Colonic mucosa (tissue), 4 donors: ENCODE measurements at places on chromosomes 7 and 10. TPM values are rescaled to one million over a fixed set of nuclear protein-coding genes. Genes with fewer than 3 reads are reported as not detected.

Gene VAX1
- not detected for total RNA-seq

Gene PLAC9
- 6.0 TPM for total RNA-seq

Gene LIPN
- not detected for total RNA-seq

Gene MSMB
- total RNA-seq: not detected

Gene ALOX5
- total RNA-seq: 6.2 TPM

Gene CASP7
- 139 TPM for total RNA-seq

Gene PTF1A
- not detected for total RNA-seq

Gene CLDN3
- total RNA-seq: 634 TPM

Gene CALCR
- total RNA-seq: not detected

Gene OR2A25
- not detected for total RNA-seq

Gene PKD2L1
- 0.52 TPM for total RNA-seq

DNA sequence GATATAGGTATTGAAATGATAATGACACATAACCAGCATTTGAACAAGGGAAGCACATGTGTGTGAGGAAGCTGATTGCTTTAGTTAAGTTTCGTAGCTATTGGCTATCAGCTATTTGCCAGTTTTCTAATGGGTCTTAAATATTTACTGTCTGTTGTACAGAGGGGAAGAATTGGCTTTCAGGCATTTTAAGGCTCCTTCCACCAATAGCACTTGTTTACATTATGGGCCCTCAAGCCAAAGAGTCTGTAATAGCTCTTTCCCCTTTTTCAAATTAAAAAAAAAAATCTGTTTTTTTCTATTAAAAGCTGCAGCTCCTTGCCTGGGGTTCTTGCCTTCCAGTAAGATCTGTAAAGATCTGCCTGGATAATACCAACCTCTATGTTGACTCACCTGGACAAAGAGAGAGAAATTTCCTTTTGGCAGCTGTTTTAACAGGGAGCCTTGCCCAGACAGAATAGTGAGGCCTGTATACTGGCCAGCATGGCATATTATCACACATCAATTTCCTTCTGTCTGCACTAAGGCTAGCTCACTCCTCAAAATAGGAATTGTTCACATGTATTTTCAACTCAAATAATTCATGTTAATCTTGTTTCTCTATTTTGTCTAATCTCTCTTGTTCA is 104.7 kb upstream of the LRGUK start:
- H3K4me3 ChIP-seq: no peak overlapping the region
- peak; percentile 24 for DNase-seq
- no peak overlapping the region for H3K27ac ChIP-seq
- H3K27me3 ChIP-seq: no peaks in the 10 kb centered on the region
- H3K4me1 ChIP-seq: no peaks in the 10 kb centered on the region

DNA sequence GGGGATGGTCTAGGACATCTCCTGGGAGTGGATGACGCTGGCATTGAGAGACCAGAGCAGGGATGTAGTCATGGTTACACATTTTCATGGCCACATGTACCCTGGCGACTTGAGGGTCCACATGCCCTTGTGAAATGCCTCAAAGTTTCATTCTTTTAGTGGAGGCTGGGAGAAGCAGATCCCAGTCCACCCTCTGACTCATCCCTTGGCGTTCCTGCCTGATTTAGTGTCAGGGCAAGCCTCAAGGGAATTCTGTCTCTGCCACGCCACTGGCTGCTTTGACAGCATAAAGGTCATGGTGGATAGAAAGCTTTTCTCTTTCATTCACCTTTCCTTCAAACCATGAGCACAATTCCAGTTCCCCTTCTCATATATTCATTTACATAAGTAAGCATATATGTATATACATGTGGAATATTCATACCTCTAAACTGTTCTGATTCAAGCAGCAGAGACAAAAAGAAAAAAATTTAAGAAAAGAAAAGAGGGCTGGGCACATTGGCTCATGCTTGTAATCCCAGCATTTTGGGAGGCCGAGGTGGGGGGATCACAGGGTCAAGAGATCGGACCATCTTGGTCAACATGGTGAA is 21.8 kb upstream of the KIF5B start:
- H3K4me3 ChIP-seq: no peak overlapping the region
- no peak overlapping the region for H3K27ac ChIP-seq
- DNase-seq: no peak
- H3K36me3 ChIP-seq: no peaks in the 10 kb centered on the region

GRCh38 chr7:130084037-130084875 is 13.9 kb downstream of the KLHDC10 start:
- DNase-seq: no peak
- no peaks in the 10 kb centered on the region for H3K36me3 ChIP-seq
- H3K4me3 ChIP-seq: no peak overlapping the region
- H3K27ac ChIP-seq: no peak overlapping the region

- H3K36me3 ChIP-seq: no peaks in the 10 kb centered on the region
- peak overlapping the region; percentile 26 for H3K27ac ChIP-seq
- no peaks in the 10 kb centered on the region for H3K27me3 ChIP-seq
- no peak for DNase-seq
Observed at GRCh38 chr10:88158526-88159122, 295.2 kb downstream of the PTEN start.

GRCh38 chr7:17021205-17021604 is 139.4 kb upstream of the AGR3 start:
- H3K4me3 ChIP-seq: no peak overlapping the region
- no peaks in the 10 kb centered on the region for H3K27me3 ChIP-seq
- H3K36me3 ChIP-seq: no peaks in the 10 kb centered on the region
- DNase-seq: no peak
- no peak overlapping the region for H3K27ac ChIP-seq

DNA sequence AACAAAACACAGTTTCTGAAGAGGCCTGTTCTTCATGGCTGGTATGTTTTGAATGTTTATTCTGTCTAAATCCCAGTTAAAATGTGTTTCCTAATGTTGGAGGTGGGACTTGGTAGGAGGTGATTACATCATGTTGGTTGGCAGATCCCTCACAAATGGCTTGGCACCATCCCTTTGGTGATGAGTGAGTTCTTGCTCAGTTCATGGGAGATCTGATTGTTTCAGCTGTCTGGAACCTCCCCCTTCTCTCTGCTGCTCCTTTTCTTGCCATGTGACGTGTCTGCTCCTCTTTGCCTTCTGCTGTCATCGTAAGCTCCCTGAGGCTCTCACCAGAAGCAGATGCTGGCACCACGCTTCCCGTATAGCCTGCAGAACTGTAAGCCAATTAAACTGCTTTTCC is 383.6 kb upstream of the TPK1 start:
- no peaks in the 10 kb centered on the region for H3K27me3 ChIP-seq
- no peak for DNase-seq
- H3K4me1 ChIP-seq: no peaks in the 10 kb centered on the region
- no peaks in the 10 kb centered on the region for H3K36me3 ChIP-seq
- no peak overlapping the region for H3K4me3 ChIP-seq
- H3K27ac ChIP-seq: no peak overlapping the region

DNA sequence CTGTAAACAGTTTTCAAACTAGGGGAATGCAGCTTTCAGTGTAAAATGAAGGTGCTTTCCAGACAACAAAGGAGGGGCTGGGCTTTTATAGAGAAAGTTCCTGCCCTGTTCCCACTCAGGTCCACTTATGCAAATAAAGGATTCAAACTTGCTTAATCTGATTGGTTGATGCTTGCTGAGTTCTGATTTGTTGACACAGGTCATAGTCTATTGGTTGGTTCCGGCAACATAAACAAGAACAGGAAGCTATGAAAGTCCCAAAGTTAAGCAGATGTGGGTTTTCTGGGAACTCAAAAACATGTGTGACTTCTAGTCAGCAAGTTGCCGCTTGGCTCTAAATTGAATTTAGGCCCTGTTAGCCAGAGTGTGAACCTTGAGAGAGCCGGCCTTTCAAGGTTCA is 194.2 kb upstream of the SVIL start:
- no peaks in the 10 kb centered on the region for H3K36me3 ChIP-seq
- peak overlapping the region; percentile 27 for H3K27ac ChIP-seq
- H3K27me3 ChIP-seq: no peaks in the 10 kb centered on the region
- no peak overlapping the region for H3K4me3 ChIP-seq
- H3K4me1 ChIP-seq: no peaks in the 10 kb centered on the region

DNA sequence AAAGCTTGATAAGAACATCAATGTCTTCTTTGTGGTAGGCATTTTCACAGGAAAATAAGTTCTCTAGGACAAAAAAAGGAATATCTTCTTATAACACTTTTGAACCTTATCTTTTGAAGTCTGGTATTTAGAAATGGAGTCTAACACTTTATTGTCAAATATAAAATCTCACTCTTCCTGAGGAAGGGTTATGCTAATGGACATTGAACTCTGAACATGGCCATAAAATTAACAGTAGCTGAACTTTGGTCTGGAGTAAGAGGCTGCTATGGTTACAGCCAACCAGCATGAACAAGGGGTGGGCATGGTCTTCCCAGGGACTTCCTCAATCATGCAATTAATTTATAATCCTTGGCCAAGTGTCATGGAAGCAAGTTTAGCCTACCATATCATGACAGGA is at the start of gene CLRN3:
TSS of gene CLRN3 (minus strand) at position 199 of the 400 bp plus-strand sequence. CDS start at position 42, 157 bp downstream.
- H3K27me3 ChIP-seq: no peaks in the 10 kb centered on the region
- H3K4me3 ChIP-seq: peak within 1 kb of the TSS; percentile 23
- peaks cover 7% of the 10 kb centered on the region for H3K4me1 ChIP-seq
- H3K27ac ChIP-seq: peak within 1 kb of the TSS; percentile 60
- no peaks in the 10 kb centered on the region for H3K36me3 ChIP-seq
- DNase-seq: peak; percentile 77

- H3K36me3 ChIP-seq: no peaks in the 10 kb centered on the region
- no peak for DNase-seq
- H3K4me1 ChIP-seq: no peaks in the 10 kb centered on the region
- H3K27ac ChIP-seq: no peak overlapping the region
- no peak overlapping the region for H3K4me3 ChIP-seq
- H3K27me3 ChIP-seq: no peaks in the 10 kb centered on the region
Observed at GRCh38 chr7:116239020-116239419, 28.7 kb downstream of the TES start.

GRCh38 chr7:140867467-140868462 is 57.0 kb downstream of the BRAF start:
- H3K27me3 ChIP-seq: no peaks in the 10 kb centered on the region
- H3K4me1 ChIP-seq: no peaks in the 10 kb centered on the region
- no peak overlapping the region for H3K4me3 ChIP-seq
- DNase-seq: no peak
- no peak overlapping the region for H3K27ac ChIP-seq

DNA sequence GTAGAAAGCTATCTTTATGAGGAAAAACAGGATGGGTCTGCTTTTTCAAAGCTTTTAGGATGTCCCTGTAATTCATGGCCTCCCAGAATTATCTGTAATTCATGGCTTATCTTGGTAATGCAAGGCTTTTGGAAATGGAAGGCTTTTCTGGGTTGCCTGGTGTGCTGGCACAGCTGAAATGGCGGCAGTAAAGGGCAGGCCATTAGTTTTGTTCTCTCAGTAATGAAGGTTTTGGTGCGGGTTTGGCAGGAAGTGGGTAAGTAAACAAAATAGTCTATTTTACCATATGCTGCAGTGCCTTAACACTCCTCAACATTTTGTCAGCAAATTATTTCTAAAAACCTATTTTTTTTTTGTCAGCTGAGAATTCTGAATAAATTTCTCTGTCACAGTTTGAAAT is 69.3 kb downstream of the LRGUK start:
- H3K4me3 ChIP-seq: no peak overlapping the region
- no peaks in the 10 kb centered on the region for H3K27me3 ChIP-seq
- no peak overlapping the region for H3K27ac ChIP-seq
- no peaks in the 10 kb centered on the region for H3K36me3 ChIP-seq

- H3K27me3 ChIP-seq: no peaks in the 10 kb centered on the region
- no peaks in the 10 kb centered on the region for H3K36me3 ChIP-seq
- DNase-seq: no peak
- no peaks in the 10 kb centered on the region for H3K4me1 ChIP-seq
Observed at GRCh38 chr10:98340940-98341310, 72.9 kb upstream of the LOXL4 start.

DNA sequence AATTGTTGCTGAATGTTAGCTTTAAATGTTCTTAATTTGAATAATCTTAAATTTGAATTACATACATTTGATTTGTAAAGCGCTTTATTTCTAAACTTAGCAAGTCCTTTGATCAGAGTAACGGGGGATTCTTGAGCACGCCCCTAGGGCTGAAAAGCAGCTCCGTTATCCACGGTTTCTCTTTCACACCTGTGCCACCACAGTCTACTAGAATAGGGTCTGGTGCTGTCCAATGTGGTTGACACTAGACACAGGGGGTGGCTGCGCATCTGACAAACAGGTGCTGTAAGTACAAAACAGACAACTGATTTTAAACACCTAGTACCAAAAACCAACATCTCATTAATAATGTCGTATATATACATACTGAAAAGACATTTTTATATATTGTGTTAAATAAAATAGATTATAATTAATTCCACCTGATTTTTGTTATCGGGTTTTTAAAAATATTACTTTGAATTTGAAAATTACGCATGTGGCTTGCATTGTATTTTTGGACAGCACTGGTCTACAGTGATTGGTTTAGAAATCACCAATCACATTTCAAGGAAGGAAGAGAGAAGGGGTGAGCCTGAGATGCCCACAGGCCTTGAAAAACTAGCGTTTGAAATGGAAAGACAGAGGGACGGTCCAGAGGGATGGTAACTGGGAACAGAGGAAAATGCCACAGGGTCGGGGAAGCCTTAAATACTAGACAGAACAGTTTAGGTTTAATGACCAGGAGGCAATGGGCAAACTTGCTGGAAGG is 7.3 kb downstream of the SEPHS1 start:
- H3K36me3 ChIP-seq: no peaks in the 10 kb centered on the region
- no peak for DNase-seq
- no peak overlapping the region for H3K4me3 ChIP-seq
- no peaks in the 10 kb centered on the region for H3K27me3 ChIP-seq

DNA sequence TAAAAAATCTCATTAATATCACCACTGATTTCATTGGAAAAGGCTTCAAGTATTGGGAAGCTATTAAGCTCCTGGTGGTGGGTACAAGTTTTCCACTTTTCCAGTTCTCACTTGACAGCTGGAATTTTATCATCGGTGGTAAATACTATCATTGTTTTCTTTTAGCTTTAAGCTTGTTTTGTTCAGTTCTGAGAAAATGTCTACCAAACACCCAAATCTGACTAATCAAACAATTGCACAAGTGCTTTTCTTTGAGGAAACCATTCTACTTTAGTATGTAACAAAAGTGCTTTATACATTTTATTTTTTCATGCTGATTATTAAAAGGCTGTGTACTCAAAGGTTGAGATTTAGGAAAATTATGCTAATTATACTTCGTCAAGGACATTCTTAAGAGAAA is 7.9 kb downstream of the PRPF18 start:
- no peak overlapping the region for H3K27ac ChIP-seq
- no peaks in the 10 kb centered on the region for H3K36me3 ChIP-seq
- H3K4me1 ChIP-seq: no peaks in the 10 kb centered on the region

- no peak overlapping the region for H3K27ac ChIP-seq
- no peaks in the 10 kb centered on the region for H3K27me3 ChIP-seq
- no peak overlapping the region for H3K4me3 ChIP-seq
- no peaks in the 10 kb centered on the region for H3K36me3 ChIP-seq
Observed at GRCh38 chr7:158536871-158537515, 50.6 kb downstream of the PTPRN2 start.

GRCh38 chr7:49483142-49483541 is 290.3 kb upstream of the VWC2 start:
- no peaks in the 10 kb centered on the region for H3K4me1 ChIP-seq
- peak; percentile 38 for DNase-seq
- H3K36me3 ChIP-seq: no peaks in the 10 kb centered on the region
- H3K27me3 ChIP-seq: no peaks in the 10 kb centered on the region
- H3K4me3 ChIP-seq: no peak overlapping the region

GRCh38 chr7:2274666-2275065 is 32.6 kb downstream of the NUDT1 start:
- no peaks in the 10 kb centered on the region for H3K4me1 ChIP-seq
- H3K27ac ChIP-seq: no peak overlapping the region
- H3K27me3 ChIP-seq: no peaks in the 10 kb centered on the region
- H3K36me3 ChIP-seq: no peaks in the 10 kb centered on the region

GRCh38 chr7:5694221-5694754 is 87.2 kb downstream of the RNF216 start:
- no peak for DNase-seq
- H3K27me3 ChIP-seq: no peaks in the 10 kb centered on the region
- no peak overlapping the region for H3K4me3 ChIP-seq
- peaks cover 18% of the 10 kb centered on the region for H3K4me1 ChIP-seq
- H3K36me3 ChIP-seq: no peaks in the 10 kb centered on the region
